ENCODE measurements at places on chromosomes 2 and 18.

DNA sequence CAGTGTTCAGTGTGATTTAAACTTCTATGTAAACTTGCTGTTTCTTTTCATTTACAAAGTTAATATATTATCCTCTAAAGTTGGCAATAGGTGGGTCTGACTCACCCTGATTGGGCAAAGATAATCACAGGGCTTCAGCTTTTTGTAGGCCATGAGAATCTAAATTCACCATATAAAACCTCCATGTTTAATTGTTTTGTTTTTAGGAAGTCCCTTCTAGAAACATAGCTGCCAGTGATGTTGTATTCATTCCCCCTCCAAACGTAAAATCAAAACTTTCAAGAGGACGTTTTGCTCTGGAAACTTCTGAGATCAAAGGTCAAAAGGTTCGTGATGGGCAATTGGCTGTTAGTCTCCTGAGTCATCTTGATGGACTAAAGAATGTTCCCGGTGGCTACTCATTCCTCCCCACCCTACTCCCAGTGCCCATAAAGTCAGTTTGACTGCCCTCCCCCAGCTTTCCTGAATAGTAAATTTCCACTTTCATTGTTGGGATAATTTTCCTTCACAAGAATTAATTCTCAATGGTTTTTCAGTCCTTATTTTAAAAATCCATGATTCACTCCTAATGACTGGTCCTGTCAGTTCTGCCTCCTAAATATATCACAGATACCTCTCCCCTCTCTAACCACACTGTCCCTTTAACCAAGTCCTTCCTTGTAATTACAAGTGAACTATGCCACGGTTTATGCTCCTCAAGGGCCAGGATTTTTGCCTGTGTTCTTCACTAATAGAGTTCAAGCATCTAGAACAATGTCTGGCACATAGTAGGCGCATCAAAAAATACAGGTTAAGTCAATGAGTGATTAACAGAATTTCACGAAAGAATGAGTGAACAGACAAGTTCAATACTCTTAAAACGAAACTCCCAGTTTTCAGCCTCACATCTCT lies 164.4 kb upstream of the VRK2 start:
- no peak for DNase-seq

DNA sequence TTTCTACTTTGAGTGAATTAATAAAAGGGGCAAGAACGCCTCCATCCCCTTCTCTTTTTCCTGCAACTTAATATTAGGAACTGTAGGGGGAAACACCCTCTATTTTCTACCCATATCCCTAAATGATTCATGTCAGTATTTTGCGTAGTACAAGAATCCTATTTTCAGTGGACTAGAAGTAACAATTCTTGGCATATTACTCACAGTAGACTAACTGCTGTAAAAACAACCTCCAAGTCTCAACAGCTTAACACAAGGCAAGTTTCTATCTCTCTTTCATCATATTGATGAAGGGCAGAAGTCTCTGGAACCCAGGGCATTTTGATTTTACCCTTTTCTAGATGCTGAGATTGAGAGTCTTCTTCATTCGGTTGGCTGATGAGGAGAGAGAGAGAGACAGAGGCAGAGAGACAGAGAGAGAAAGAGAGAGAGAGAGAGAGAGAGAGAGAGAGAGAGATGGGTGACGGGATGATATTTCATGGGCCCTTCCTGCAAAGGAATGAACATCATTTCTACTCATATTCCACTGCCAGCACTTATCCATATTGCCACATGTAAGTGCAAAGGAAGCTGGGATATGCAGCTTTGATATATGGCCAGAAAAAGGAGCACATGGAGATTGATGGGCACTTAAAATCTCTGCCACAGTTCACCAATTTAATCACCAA lies 481.6 kb downstream of the LPIN1 start:
- no peak for DNase-seq

GRCh38 chr2:106812841-106813240 lies 73.1 kb downstream of the ST6GAL2 start:
- no peak for DNase-seq

GRCh38 chr2:9094117-9094516 lies 90.6 kb upstream of the MBOAT2 start:
- no peak for DNase-seq

- DNase-seq: no peak
Measured at GRCh38 chr2:217247476-217247875, 387.6 kb upstream of the TNP1 start.

DNA sequence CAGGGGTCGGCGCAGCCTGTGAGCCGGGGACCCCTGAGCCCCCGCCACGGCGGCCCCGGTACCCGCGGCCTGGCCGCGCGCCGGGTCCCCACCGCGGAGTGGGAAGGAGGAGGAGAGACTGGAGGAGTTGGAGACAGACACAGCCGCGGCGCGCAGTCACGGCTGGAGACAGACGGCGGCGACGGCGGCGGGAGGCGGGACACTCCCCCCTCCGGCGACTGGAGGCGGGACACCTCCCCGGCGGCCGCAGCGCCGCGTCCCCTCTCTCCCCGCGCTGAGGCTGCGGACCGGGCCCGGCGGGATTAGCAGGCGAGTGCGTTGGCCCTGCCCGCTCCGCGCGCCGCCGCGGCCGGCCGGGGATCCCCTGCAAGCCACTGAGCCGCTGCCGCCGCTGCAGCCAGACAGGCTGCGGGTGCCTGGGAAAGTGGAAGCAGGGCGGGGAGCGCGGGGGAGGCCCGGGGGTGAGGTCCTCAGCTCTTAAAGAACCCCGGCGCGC lies 1.0 kb upstream of the LDLRAD4 start:
- DNase-seq: peak; percentile 71

GRCh38 chr2:68512326-68512725 lies 44.9 kb downstream of the APLF start:
- no peak for DNase-seq

- DNase-seq: no peak
Measured at GRCh38 chr18:48519431-48520100, 19.3 kb upstream of the CTIF start.

- no peak for DNase-seq
Measured at GRCh38 chr18:5196253-5197031, 615 bp downstream of the AKAIN1 start.

GRCh38 chr2:27379836-27380625 lies 503 bp downstream of the ZNF513 start:
- peak; percentile 71 for DNase-seq

- no peak for DNase-seq
Measured at GRCh38 chr2:239401881-239402233, 1.0 kb upstream of the HDAC4 start.

DNA sequence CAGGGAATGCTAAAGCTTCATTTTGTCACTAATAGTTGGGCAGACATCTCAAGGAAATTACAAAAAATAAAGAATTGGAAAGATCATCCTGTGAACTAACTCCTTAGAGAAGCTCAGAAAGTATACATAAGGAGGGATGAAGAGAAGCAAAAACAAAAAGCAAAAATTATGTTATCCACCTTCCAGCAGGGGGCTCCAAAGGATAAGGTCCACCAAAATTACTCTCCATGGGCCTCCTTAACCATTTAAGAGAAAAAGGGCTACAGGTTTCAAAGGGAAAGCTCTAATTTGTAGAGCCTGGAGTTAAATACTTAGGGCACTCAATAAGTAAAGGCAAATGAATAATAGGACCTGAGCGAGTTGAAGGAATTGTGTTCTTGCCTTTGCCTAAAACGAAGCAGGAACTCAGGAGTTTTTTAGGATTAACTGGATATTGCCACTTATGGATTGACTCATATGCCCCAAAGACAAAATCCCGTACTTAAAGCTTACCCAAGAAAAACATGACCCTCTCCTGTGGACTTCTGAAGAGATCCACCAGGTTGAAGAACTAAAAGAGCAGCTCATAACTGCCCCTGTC lies 1167.9 kb downstream of the DSC3 start:
- DNase-seq: no peak

GRCh38 chr18:3793111-3793510 lies 343.1 kb downstream of the TGIF1 start:
- DNase-seq: no peak

DNA sequence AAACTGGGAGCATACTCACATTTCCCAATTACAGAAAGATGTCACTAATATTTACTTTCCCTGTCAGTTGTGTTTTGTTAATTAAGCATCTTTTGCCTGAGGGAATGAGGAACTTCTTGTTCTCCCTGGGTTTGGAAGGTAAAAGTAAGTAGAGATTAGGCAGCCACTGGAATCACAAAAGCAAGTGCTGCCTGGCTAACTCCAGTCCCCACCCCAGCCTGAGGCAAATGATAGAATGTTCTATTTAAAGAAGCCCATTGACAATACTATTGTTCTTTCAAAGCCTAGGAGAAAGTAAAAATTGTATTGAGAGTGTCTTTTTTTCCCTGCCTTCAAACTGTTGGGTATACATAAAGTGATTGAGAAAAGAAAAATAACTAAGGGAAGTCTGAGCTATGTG lies 93.8 kb downstream of the MBD2 start:
- DNase-seq: no peak

GRCh38 chr2:127771756-127772155 lies 39.2 kb downstream of the WDR33 start:
- DNase-seq: no peak

DNA sequence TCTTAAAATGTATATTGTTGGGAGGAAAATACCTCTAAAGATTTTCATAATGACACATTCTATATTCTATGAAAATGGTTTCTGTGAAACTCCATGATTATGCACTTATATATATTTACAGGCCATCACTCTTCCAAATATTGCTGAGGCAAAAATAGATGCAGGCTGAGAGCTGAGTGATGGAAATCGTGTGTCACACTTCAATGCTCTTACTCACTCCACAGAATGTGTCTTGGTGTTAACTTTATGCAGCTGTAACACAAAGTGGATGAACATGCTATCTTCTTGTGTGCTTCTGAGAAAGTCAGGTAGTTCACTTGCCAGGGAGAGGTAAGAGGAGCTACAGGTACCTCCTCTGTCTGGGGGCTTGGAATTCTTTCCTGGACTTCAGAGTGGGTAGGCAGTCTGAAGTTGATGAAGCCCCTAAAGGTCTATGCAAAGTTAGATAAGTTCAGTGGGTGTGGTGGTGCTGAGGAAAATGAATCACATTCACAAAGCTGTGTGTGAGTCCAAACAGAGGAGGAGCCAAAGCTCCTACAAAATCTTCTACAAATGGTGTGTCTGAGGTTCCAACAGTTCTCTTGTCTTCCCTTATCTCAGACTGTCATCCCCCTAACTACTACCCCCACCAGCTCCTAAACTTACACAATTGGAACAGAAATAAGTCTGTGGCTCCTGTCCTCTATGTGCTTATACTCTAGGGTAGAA lies 74.2 kb upstream of the ST6GAL2 start:
- DNase-seq: no peak

DNA sequence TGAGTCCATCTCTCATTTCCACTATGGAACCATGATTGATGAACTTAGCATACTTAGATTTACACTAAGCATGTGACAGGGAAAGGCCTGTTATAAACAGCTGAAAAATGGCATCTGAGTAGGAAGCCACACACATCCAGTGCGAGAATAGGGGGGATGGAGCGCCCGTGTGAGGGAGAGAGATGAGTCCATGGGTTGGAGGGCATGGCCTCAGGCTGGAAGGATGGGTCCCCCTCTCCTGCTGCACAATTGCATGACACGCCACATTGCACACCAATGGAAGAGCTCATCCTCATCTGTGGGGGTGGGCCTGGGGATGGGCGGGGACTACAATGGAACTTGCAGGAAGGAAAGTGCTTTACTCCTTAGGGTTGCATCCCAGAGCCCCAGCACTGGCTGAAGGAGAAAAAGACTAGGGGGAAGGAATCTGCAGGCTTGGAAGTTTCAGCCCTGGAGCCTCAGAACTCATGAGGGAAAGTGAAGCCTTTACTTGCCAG lies 46.4 kb upstream of the CXCR4 start:
- no peak for DNase-seq

- no peak for DNase-seq
Measured at GRCh38 chr2:121019756-121020155, 265.2 kb downstream of the TFCP2L1 start.

- DNase-seq: no peak
Measured at GRCh38 chr2:230873661-230874401, 9.1 kb downstream of the ITM2C start.

DNA sequence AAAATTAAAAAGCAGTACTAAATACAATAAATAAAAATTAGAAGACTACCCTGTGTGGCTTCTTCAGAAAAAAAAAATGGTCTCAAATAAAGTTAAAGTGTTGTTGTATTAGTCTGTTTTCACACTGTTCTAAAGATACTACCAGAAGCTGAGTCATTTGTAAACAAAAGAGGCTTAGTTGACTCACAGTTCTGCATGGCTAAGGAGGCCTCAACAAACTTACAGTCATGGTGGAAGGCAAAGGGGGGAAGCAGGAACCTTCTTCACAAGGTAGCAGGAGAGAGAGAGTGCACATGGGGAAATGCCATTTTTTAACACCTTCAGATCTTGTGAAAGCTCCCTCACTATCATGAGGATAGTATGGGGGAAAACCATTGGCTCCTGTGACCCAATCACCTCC lies 612.8 kb downstream of the RNF144A start:
- DNase-seq: no peak

DNA sequence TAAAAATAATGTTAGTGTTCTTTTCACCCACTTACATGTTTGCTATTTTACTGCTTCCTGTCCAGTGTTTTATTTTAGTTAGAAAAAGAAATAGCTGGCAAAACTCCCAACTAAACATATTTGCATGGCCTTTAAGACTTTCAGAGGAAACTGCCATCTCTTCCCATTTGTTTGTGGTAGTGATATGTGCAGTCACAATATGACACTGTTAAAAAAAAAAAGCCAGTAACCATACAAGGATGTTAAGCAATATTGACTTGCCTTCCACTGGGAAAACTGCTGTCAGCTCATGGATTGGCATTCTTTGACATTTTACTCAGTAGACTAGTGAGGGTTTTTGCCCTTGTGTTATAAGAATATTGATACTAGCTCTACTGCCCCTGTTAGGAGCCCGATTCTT lies 29.1 kb downstream of the XIRP2 start:
- DNase-seq: no peak

- DNase-seq: peak; percentile 44
Measured at GRCh38 chr2:232310121-232310520, 68.4 kb upstream of the ALPP start.

- no peak for DNase-seq
Measured at GRCh38 chr2:64808754-64809153, 155.0 kb upstream of the SERTAD2 start.

DNA sequence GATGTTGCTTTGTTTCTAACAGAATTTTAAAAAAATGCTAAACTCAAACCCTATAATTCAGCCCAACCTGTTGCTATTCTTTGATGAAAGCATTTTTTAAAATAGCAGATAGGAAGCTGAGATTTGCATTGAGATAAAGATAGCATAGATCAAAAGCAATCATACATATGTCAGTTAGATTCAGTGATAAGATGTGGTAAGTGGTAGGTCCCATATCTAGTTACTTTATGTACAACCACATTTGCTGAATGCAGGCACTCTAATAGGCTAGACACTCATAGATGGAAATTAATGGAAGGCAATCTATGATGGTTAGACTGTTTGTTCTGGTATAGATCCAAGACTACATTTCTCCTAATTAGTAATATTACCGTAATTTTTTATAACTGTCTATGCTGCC lies 27.2 kb upstream of the C1D start:
- no peak for DNase-seq
